ENCODE measurements at places on chromosomes 2 and 18.

GRCh38 chr2:157810037-157810436 is 66.1 kb downstream of the ACVR1 start:
- DNase-seq: no peak

GRCh38 chr18:303607-304006 is 35.8 kb upstream of the THOC1 start:
- DNase-seq: no peak

DNA sequence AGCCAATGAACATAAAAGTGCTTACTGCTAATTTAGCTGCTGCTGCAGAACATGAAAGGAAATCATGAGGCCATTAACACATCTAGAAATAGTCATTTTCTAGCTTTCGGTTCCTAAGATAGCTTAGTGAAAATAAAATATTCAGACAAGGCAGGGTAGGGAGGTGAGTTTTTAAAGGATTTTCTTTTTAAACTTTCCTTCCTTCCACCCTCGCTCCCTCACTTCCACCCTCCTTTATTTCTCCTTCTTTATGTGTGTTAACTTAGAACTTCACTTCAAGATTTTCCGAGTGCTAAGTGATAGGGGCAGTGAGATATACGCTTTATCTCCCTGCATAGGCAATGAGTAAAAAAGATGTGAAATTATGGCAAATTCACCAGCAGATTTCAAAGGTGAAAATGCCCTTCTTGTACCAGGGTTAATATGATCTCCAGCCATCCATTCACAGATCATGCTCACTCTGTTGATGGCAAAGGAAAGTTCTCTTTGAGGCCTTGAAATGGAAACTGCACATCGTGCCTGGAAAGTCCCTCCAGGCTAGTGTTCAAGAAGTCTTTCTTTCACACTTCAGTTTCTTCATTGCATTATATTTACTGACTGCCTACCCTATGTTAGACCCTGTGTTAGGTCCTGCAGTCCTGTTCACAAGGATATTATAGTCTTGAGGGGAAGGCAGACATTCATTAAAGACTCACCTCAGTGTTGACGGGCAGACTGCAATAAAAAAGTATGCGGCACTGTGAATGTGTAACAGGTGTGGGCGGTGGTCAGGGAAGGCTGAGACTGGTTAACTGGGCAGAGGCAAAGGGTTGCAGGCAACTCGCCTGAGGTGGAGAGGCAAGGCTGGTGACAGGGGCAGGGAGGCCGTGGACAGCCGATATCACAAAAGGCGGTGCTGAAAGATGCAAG is 200.8 kb downstream of the PLCL1 start:
- no peak for DNase-seq

DNA sequence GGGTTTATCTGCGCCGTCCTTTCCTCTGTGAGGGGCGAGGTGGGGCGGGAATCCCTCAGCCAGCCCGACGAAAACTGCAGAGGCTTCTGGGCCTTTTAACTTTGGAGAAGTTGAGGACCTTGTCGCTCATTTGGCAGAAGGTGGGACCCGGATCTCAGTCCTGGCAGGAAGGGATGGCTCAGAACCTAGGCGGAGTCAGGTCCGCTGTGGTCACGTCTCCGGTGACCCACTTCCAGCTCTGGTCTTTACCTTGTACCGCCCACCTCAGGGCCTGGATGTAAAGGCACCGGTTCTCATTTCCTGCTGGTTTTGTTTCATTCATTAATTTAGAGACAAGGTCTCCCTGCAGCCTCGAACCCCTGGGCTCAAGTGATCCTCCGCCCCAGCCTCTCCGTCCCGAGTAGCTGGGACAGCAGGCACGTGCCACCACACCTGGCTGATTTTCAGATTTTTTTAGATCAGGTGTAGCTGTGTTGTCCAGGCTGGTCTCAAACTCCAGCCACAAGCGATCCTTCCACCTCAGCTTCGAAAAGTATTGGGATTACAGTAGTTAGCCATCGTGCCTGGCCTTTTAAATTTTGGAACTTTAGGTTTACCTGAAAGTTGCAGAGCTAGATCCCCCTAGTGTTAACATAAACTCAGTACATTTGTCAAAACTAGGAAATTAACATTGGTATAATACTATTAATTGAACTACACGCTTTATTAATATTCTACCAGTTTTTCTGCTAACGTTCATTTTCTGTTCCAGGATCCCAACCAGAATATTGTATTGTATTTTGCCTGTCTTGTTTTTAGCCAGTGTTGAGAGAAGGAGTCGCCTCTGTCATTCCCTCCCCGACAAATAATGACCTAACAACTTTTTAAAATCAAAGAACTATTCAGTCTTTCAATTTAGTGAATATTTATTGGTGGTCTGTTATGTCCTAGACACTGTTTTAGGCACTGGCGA is 852 bp downstream of the POLI start:
- DNase-seq: no peak

- no peak for DNase-seq
Observed at GRCh38 chr2:18536697-18537096, 23.8 kb downstream of the RDH14 start.

GRCh38 chr18:61554117-61554776 is 221.0 kb downstream of the CDH20 start:
- DNase-seq: no peak

DNA sequence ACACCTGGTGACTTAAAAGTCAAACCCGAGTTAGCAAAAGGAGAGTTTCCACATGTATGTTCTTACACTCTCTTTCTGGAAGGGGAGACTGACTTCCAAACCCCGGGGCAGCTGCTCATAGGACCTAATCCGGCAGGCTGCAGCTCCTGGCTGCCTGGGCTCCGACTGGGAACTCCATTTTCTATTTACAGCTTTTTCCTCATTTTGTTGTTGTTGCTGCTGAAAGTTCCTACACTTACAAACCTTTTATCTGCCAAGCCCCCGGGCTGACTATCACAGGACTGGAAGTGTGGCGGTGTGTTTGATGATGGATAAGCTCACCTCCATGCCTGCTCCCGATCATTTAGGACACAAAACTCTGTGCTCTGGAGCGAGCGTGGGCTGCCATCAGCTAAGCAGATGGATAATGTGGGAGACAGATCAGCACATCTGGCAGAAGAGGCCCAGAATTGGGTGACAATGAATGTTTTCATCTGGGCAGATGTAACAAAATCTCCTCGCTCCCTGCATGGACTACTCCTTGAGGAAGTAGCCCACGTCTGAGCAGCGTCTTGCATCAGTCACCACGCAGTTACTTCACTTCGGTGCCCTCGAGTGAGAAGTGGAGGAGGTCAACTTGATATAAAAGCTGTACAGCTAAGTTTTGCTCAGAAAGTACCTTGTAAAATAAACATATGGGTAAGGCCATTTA is 114.4 kb upstream of the COPS8 start:
- DNase-seq: no peak

DNA sequence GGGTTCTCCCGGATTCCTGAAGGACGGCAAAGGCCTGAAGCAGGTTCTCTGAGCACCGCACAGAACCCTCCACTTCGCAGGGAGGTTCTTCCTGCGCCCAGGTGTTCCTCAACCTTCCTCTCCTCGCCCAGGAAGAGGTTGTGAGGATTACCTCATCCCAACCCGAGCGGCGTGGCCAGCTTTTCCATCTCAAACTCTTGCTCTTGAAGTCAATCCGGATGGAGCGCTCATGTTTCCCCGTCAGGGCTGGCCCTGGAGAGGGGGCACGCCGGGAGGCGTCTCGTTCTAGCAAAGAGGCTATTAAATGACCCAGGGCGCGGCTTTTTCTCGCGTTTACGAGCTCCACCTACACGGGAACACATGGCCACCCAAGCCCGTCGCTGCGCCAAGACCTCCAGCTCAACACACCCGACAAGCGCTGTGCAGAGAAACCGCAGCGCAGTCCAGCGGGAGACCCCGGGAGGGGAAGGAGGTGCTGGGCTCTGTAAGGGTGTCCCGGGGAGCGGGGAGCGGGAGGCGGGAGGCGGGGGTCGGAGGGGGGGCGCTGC is 540 bp upstream of the RAB10 start:
- DNase-seq: peak; percentile 93

DNA sequence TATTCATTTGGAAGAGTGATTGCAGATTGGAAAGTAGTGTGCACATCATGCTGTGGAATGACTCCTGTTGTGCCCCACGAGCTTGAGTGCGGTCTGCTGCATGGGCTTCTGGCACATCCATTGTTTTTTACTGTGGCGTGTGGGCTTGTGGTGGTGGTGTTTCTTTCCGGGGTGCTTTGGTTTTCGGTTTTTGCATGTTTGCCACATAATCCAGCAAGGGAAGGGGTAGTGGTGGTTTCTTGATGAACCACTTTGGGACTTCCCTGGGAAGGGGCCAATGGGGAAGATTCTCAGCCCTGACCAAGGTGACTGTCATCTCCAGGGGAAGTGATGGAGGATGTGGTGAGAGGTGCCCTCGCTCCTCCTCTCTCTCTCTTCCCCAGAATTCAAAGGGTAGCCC is 57.0 kb downstream of the COA5 start:
- no peak for DNase-seq

- DNase-seq: no peak
Observed at GRCh38 chr2:160301420-160301819, 101.3 kb upstream of the ITGB6 start.

GRCh38 chr2:19686439-19686838 is 215.3 kb downstream of the TTC32 start:
- DNase-seq: no peak

DNA sequence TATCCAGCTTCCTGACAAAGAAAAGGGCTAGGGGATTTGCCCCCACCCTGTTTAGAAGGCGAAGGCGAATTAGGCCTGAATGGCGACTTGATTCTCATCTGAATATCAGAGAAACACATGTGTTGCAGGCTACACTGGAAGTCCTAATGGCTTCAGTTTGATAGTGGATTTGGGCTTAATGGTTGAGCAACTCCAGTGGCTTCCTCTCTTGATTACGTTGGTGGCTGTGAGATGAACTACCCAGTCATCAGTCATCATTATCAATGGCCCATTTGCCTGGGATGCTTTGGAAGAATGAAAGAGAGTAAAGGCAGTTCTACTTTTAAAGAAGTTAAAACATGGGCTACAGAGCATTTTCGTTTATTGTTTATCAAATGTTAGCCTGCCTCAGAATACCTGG is 60.9 kb upstream of the IL1R1 start:
- DNase-seq: no peak

DNA sequence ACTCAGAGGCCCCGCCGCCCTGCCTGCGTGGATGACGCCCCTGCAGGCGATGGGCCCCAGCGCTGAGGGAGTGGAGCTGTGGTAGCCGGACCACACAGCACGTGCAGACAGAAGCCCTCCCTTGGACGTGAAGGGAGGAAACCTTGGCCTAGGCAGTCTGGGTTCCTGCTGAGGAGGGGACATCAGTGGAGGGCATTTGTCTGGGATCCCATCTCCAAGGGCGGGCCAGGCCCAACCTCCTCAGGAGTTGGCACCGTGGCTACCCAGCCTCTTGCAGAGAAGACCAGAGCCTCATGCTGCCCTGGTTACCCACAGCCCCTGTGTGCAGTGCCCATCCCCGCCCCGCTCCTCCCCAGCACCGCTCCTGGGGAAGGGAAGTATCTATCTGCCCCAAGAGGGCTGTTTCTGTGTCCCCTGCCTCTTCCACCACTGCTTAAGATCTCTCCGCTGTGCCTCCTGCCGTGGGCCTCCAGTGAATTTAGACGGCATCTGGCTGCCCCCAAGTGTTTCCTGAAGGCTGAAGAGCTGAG is 241.8 kb downstream of the KLHL29 start:
- no peak for DNase-seq

DNA sequence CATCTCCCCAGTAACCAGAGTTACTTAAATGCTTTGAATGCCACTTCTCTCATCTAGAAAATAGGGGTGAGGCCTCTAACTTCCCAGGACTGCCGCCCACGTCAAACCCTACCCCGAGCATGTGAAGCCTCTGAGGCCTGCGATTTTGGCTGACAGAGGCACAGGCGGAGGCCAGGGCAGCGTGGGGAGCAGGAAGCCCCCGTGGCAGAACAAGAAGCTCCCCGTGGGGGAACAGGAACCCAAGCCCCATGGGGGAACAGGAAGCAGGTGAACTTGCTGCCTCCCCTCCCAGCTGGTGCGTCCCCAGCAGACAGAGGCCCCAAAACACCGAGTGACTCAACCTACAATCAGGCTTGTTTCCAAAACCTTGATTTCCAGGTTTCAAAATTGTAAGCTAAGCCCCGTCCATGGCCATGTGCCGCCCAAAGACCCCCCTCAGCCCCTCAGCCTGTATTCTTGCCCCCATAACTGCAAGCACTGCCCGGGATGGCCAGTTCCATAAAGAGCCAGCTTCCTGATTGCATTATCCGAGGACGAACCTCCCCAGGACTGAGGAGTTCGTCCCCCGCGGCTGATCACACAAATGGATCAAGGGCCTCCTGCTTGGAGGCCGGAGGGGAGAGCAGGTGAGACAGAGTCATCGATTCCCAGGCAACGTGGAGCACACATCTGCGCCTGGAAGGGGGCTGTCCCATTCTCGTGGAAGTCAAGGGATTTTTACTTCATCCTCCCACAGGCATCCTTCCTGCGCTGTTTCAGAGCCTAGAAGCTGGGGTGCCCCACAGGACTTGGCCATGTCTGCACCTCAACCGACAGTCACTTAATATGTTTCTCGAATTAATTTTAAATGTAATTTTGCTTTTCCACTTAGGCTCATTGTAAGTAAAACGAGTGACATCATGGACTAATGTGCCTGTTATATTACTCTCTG is 36.3 kb upstream of the CTDP1 start:
- no peak for DNase-seq

DNA sequence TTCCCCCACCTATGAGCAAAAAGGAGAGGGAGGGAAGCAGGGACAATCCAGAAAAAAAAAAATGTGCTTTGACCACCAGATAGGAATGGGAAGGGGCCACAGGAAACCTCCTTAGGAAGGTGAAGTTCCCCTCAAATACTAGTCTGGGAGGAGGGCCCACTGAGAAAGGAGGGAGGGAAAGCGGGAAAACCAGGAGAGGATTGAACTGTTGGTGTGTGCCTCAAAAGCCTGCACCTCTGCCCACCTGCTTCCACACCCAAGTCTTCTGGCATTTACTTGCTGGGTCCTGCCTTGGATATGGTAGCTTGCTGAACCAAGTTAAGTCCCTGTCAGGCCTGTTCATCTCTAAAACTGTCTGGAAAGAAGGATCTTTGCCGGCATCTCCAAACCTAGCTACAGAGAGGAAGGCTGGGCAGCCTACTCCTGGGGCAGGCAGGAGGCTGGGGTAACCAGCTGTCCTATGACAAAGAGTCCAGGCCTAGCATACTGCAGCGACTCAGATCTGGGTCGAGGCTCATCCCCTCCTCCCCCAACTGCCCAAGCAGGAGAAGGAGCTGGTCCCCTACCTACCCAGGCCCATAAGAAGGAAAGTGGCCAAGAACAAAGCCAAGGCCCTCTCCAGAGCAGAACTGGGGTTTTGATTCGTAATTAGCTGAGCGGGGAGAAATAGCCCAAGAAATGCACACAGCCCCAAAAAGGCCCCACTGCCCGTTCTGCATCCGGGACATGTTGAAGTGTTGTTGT is 3.0 kb downstream of the EN1 start:
- no peak for DNase-seq

DNA sequence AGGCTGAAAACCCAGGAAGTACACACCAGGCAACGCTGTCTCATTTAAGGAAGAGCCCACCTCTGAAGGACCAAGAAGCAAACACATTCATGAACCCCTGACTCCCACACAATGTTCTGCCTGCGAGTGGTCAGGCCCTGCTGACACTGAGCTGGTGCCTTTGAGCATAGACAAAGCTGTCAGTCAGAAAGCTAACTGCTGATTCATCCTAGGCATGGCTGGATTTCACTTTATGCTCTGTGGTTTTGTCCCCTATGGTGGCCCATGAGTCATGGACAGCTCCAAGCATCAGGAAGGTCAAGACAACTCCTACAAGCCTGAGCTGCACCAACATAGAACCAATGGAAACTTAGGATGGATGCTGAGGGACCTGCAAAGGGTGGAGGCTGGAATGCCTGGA is 78.9 kb downstream of the UXS1 start:
- no peak for DNase-seq
